ENCODE measurements at places on chromosomes 2 and 18.

- no peak for DNase-seq
Observed at GRCh38 chr2:98161186-98161585, 74.2 kb downstream of the VWA3B start.

- DNase-seq, result no peak
Observed at GRCh38 chr18:5891854-5892215, 3.5 kb downstream of the TMEM200C start.

DNA sequence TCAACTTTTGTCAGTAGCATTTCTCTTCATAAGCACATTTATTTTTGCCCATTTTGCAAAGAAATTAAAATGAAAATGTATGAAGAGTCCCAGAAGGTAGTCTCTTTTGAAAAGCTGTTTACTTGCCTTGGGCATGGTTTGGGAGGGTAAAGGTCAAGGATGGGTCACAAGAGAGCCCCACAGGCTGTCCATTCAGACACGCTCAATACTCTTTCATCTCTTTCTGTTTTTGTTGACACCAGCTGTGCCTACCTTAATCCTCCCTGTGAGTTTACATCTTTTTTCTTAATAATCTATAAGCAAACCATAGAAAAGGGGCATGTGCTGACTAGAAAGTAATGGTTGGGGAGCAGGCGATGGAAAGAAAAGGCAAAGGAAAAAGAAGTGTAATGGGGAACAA is 49.6 kb upstream of the KLF7 start:
- DNase-seq, result no peak

DNA sequence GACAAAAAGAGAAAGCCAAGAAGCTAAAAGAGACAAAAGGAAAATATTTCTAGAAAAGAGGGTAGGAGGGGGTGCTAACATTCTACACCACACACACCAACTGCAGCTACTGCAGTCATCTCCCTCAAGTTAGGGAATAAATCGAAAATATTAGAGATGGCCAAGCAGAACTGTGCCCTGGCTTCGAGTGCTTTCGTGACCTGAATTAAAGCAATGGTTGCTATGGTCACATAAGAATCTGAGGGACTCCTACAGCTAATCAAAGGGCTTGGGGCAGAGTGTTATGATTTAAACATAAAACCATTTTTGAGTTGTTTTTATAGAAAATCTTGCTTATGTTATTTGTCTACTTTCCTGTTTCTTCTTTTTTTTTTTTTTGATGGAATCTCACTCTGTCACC is 159.6 kb upstream of the HNRNPA3 start:
- DNase-seq, result no peak

- no peak for DNase-seq
Observed at GRCh38 chr2:8457699-8458502, 224.0 kb upstream of the ID2 start.

GRCh38 chr2:26820932-26821331 is 27.0 kb upstream of the DPYSL5 start:
- no peak for DNase-seq

GRCh38 chr2:215900203-215900611 is 113.1 kb downstream of the MREG start:
- DNase-seq, result no peak

DNA sequence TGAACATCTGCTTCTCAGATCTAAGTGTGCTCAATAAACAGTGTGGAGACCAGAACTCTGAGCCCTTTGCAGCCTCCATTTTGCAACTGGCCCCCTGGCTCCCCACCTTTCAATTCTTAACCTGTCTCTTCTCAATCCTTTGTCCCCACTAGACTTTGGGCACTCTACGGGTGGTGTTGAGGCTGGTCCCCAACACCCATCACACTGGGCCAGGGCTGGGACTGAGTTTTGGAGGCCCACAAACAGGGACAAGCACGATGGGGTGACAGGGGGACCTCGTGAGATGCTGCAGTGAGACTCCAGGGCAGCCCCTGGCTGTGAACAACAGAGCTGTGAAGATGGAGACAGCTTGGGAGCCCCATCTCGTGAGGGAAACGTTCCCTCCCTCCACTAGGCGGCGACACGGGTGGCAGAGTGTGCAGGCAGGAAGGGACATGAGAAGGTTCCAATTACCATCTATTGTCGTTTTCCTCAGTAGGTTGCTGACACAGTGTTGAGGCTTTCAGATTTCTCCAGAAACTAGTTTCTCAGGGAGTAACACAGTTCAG is 1.2 kb downstream of the ANKMY1 start:
- DNase-seq, result peak; percentile 46

DNA sequence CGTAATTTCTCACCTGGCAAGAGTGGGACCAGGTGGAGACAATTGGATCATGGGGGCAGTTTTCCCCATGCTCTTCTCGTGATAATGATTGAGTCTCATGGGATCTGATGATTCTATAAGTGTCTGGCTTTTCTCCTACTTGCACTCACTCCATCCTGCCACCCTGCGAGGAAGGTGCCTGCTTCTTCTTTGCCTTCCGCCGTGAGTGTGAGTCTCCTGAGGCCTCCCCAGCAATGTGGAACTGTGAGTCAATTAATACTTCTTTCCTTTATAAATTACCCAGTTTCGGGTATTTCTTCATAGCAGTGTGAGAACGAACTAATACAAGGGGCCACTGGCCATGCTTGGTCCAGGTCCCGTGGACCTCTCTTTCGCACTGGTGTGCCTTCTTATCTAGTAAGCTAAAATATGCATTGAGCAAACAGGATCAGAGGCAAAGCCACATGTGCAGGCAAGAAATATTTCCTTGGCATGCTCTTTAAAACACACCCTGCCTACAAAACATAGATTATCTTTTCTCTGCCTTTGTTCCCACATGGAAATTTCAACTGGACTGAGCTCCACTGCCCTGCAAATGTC is 821.1 kb downstream of the TRIB2 start:
- no peak for DNase-seq

GRCh38 chr2:44833171-44834069 is 108.1 kb upstream of the SIX3 start:
- no peak for DNase-seq

DNA sequence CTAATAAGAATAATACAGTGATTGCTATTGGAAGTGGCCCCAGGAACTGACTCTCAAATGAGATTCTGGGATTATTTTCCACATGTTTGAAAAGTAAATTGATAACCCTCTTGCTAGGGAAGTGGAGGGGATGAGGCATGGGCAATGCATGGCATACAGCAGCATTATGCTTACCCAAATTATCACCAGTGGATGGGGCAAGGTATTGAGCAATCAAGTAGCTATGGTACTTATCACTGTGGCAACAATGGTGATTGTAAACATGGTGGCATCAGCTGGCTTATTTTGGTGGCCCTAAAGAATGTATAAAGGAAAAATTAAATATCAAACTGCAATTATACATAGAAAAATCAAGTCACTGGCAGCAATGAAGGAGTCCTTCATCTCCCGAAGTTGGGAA is 155.1 kb downstream of the FIGN start:
- no peak for DNase-seq

DNA sequence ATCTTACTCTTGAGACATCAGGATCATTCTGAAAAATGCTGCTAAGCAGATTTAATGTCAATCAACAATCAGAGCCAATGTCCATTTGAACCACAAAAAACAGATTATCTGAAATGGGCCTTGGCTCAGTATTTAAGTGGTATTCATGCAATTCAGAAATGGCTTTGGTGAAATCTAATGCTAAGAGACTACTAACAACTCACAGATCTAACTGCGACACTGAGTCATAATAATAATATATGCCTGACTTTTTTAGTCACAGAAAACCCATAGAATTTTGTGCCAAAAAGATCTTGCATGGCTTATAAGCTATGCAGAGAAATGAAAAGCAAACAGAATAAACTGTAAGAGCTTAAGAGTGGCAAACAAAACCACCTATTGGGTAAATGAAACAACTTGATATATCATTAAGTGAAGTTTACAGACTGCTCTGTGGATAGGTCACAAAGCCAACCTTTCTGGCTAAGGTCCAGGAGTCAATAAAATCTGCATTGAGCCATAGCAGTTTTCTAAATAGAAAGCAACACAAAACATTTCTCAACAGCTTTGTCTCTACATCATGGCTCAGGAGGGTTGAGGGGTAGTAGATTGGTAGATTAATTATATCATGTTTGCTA is 234.3 kb downstream of the LRATD1 start:
- DNase-seq, result no peak

- DNase-seq, result no peak
Observed at GRCh38 chr2:118123561-118124232, 35.4 kb downstream of the INSIG2 start.

DNA sequence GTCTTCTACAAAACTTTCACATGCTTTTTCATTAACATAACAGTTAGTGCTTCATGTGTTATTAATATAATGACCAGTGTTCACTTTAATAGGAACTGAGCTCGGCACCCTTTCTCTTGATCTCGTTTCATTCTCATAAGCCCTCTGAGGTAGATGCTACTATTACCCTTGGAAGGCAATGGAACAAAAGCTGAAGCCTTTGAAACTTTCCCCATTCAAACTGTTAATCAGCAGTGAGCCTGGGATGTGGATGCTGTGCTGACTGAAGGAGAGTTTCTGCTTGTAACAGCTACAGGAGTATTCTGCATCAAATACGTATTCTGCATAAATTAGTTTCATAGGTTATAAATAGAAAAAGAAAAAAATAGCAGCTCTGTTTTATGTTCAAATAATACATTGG is 904.0 kb upstream of the CDH2 start:
- DNase-seq, result no peak

- no peak for DNase-seq
Observed at GRCh38 chr2:230739961-230740360, 27.3 kb downstream of the CAB39 start.

DNA sequence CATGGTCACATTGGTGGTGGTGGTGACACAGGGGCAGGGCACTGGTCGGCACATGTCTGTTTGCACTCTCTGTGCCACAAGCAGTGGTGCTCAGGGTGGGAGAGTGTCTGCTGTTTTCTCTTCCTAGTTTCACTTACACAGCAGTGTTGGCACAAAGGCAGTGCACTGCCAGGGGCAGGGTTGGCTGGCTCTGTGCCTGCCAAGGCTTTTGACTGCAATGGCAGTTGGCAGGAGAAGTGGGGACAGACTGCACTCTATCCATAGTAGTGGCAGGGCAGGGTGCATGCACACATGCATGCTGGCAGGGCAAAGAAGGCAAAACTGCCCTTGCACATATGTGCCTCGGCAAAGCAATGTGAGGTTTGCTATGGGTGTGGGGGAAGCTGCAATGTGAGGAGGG is 635.9 kb downstream of the SUCLG1 start:
- no peak for DNase-seq

- peak; percentile 29 for DNase-seq
Observed at GRCh38 chr18:61322265-61322873, 10.9 kb upstream of the CDH20 start.

- DNase-seq, result no peak
Observed at GRCh38 chr2:52518678-52519077, 1248.9 kb upstream of the CHAC2 start.

GRCh38 chr18:25164211-25164847 is 187.6 kb downstream of the ZNF521 start:
- no peak for DNase-seq

- DNase-seq, result no peak
Observed at GRCh38 chr2:168156661-168157060, 90.7 kb downstream of the STK39 start.

- no peak for DNase-seq
Observed at GRCh38 chr2:229130522-229130921, 140.6 kb downstream of the PID1 start.

DNA sequence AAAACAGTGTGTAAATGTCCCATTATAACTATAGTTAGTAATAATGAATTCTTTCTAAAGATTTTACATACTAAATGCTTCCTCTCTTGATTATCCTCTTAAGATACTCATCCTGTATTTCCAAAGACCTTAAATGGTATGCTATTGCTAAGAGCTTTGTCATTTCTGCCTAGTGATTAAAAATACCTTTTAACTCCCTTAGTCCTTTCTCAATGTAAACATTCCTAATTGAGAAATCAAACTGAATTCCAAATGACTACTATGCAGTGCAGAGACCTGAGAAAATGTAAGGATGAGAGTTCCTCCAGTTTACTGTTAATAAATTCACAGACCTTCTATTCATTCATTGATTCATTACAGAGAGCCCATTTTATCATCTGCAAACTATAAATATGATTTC is 86.9 kb downstream of the SOS1 start:
- no peak for DNase-seq

DNA sequence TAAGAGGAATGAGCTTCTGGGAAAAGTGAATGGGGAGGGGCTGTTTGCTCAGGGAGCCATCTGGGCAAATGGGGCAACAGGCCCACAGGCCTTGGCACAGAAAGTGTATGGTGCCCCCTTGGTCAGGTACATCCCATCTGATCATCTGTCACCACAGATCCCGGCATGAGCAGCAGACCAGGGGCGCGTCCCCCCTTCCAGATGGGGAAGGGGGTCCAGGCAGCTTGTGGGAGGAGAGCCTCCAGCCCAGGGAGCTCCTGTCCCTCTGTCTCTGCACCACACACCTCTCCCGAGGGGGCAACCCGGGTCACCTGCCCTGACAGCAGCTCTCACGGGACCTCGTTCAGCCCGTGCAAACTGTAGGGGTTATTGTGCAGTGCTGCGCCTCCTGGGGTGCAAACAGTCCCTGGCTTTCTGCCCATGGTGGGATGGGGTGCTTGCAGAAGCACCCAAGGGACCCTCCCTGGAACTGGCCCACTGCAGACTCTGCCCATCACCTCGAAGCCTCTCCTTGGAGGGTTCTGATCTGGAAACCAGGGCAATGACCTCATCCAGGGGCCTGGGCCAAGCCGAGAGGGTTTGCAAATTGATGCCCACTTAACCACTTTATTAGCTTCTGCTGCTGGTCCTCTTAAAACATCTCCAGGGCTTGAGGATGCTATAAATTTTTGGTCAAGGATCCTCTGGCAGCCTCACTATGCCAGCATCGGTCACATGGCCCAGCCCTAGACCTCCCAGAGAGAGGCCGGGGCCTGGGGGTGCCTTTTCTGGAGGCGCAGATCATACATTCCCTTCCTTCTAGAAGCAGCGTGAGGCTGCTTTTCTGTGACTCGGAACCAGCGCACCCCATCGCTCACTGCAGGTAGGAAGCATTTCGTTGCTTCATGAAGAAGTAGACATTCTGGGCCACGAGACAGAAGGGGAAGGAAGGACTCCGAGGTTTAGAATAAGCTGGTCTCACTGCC is 7.6 kb upstream of the BOK start:
- no peak for DNase-seq

GRCh38 chr2:241966647-241967466 is 97.3 kb downstream of the RTP5 start:
- no peak for DNase-seq

GRCh38 chr2:189013671-189014448 is 39.7 kb downstream of the COL3A1 start:
- DNase-seq, result no peak

- no peak for DNase-seq
Observed at GRCh38 chr18:37403100-37403781, 162.4 kb downstream of the CELF4 start.

DNA sequence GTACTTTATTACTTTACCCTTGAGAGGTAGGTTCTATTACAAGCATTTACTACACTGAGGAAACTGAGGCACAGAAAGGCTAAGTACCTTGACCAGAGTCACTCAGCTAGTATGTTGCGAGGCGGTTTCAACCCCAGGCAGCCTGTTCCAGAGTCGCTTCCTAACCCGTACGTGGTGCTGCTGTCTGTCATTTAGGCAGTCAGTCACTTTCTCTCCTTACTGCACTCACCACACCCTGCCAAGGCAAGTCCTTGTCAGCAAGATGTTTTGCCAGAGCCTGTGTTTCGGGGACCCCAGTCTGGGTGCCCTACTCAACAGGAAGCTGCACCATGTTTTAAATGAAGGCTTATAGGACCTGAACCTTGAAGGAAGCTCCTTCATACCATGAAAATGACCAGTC is 174.9 kb downstream of the TPGS2 start:
- no peak for DNase-seq

GRCh38 chr2:20626698-20627513 is 24.0 kb downstream of the HS1BP3 start:
- no peak for DNase-seq

All from activated CD4-positive, alpha-beta T cell treated with anti-CD3 and anti-CD28 coated beads for 24 hours (primary cell).